NCI-H1092 treated with DMSO at 0.1 percent for 48 hours (cell line): ENCODE measurements at places on chromosomes 12 and 14.

- no peak for DNase-seq
Measured at GRCh38 chr14:60622917-60623257, 26.4 kb downstream of the SIX1 start.

DNA sequence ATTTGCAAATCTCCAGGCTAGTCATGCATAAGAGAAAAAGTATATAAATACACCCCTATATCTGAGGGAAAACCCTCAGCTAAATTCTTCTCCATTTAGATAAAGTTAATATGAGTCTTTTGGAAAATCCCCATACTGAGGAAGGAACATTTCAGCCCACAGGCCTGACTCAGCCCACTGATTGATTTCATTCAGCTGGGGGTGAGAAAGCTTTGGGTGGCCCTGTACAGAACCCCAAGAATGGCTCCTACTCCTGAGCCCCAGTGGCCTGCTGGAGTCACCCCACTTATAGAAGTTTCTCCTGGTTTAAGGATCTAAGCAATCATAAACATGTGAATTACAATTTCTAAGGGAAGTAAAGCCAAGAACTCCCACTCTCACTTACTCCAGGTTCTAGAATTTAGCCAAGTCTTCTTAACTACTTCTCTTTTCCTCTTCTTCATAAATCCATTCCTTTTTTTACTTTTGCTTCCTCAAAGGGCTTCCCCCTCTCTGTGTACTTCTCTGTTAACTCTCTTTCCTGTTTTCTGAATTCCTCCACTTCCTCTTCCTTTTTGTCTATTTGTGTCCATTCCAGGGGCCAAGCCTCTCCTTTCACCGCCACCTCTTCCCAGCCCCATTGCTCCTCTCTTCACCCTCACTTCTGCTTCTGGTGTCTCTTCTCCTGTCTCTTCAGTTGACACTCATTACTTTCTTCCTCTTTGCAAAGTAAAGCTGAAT lies 21.0 kb downstream of the RTN1 start:
- no peak for DNase-seq

DNA sequence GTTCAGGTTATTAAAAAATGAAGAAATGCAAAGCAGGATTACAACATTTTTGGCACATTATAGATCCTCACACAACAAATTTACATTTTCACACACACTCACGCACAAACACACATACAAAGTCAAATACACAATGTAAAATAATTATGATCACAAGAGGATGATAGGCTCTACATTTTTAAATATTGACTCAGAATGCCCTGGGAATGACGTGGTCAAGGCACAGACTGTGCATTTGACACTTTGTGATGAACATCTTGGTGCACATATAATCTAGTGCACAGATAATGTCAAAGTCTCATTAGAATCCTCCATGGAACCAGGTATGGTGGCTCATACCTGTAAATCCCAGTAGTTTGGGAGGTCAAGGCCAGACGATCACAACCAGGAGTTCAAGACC lies 49.4 kb downstream of the DPF3 start:
- no peak for DNase-seq

DNA sequence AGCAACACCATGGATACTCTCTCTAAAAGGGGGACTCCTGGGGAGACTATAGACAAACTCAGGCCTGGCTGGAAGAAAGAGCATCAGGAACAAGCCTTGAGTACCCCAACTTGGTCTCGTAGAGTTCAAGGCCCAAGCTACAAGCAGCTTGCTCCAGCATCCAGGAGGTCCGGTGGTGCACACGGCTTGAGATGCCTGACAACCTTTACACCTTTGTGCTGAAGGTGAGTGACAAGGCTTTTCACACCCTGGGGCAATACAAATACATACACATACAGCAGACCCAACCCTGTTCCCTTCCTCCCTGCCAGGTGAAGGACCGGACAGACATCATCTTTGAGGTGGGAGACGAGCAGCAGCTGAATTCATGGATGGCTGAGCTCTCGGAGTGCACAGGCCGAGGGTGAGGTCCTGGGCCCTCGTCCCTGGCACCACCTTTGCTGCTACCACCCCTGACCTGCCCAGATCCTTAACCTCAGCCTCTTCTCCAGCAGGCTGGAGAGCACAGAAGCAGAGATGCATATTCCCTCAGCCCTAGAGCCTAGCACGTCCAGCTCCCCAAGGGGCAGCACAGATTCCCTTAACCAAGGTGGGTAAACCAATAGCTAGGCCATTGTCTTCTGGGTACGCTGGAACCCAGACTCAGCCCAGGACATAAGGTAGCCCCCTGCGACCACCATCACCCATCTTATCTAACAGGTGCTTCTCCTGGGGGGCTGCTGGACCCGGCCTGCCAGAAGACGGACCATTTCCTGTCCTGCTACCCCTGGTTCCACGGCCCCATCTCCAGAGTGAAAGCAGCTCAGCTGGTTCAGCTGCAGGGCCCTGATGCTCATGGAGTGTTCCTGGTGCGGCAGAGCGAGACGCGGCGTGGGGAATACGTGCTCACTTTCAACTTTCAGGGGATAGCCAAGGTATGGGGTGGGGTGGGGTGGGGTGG lies 41.2 kb downstream of the SH2B3 start:
- DNase-seq = no peak

DNA sequence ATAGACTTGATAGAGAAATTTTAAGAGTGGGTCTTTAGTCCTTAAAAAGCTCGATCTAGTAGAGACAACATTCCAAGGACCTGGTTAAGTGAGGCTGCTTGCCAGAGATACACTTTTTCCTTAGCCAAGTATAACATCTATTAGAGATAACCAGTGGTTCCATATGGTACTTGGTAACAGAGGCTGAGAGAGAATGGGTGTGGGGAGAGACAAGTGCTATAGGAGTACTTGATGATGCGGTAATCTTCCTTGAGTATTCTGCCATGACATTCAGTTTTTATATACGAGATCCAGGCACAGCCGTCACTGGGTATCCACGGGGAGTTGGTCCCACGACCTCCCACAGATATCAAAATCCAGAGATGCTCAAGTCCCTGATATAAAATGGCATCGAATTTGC lies 77.4 kb upstream of the REP15 start:
- DNase-seq = no peak

- DNase-seq = no peak
Measured at GRCh38 chr12:124550123-124551089, 17.0 kb downstream of the NCOR2 start.

DNA sequence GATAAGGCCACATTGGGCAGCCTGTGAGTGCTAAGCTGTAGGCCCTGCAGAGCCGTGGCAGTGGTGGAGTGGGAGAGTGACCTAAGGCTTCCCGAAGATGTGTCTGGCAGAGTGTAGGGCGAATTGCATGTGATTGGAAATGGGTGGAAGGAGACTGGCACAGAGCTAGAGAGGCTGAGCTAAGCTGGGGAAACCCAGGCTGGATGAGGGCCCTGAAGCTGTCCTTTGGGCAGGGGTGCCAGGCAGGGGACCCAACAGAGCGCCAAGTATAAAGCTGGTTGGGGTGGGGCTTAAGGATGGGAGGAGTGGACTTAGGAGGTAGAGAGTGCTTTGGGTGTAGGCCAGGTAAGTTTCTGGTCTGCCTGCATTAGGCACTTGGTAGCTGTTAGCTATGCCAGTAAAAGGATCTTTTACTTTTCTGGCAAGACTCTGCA lies 47.9 kb downstream of the WDR20 start:
- no peak for DNase-seq

- no peak for DNase-seq
Measured at GRCh38 chr14:30840086-30840779, 34.1 kb upstream of the COCH start.

- peak; percentile 90 for DNase-seq
Measured at GRCh38 chr12:1916371-1917171, 1.9 kb downstream of the CACNA2D4 start.

DNA sequence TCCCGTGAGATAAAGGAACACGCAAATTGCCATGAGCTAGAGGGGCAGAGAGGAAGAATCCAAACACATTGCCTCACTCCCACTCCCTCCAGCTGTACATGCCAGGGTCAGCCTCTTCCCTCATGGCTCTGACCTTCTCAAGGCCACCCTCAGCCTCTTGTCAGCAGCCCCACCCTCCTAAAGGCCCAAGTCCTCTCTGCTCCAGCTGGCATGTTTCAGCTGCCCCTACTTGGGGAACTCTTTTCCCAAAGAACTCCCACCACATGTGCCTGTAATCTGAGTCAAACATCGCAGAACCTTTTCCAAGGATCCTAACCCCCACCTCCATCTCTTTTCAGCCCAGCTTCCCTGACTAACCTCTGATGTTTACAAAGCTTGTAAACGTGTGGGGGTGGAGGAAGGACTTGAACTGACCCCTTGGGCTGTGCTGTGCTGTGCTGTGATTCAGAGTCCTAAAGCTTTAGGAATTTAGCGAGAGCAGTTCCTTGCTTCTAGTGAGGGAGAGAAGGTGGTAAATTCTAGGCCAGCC lies 7.3 kb upstream of the CACNB3 start:
- no peak for DNase-seq

DNA sequence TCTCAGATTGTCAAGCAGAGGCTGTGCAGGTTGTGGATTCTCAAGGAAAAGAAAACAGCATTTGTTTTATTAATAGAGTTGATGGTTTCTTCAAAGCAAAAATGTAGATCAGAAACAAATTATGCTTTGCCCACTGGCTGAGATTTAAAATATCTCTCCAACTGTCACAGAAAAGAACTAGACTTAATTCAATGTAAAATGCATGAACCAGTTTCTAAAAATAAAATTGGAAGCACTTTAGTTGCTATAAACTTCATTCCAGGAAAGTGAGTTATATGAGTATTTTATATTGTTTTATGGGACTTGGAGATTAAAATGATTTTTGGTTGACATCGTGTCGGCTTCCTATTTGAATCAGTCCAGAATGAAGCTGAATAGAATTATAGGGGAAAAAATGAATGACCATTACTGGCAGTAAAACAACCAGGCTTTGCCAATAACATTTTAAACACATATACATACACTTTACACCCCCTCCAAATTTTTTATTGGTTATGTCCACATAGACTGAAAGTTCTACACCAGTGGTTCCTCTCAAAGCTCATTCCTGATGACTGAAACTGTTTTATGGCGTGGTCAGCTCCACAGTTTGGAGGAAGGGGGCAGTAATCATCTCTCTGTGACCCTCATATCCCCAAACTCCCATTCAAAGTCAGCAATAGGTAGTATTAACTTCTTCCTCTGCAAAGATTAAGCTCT lies 55.5 kb upstream of the DAAM1 start:
- DNase-seq = no peak

DNA sequence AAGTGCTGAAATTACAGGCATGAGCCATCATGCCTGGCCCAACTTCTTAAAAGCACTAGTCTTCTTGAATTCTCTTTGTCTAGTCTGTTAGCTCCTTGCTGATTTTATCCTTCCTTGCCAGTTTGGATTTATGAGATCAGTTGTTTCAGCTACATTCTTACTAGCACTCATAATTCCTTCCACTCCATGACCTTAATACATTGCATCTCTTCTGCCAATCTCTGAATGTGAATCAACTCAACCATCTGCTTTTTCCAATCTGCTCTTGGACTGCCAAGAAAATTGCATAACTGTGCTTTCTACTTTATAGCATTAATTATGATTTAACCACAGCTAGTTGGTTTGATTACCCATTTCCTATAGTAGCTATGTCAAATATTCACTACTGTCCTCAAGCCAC lies 14.9 kb upstream of the HEATR5A start:
- no peak for DNase-seq

GRCh38 chr12:81627336-81628189 lies 131.6 kb downstream of the PPFIA2 start:
- DNase-seq = peak; percentile 65

- no peak for DNase-seq
Measured at GRCh38 chr12:100044266-100044665, 59.5 kb upstream of the ANKS1B start.

DNA sequence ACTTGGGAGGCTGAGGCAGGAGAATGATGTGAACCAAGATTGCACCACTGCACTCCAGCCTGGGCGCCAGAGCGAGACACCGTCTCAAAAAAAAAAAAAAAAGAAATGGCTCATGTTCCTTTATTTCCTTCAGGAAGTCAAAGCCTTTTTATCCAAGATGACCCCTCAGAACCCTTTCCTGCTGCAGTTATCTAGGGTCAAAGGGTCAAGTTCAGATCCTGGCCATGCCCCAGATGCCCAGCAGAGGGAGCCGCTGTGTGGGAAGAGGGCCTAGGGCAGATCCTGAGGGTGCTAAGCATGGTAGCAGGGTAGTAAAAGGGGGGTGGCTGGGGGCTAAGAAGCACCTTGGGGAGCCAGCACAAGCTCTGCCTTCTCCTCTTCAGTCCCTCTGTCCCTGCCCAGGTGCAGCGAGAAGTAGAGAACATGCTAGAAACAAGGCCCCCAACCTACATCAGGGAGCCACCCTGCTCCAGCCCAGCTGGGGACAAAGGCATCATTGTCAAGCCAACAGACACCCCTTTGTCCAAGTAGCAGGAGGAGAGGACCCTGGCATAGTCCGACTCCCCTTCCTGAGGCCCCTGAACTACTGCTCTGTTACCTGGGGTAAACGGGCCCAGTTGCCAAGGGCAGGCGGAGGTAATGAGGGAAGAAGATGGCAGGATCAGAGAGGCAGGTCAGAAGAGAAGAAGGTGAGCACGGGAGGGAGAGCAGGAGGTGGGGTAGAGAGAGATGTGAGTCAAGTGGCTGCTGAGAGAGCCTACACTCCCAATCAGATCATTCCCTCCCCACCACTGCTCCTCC lies 6.5 kb downstream of the NFE2 start:
- peak; percentile 59 for DNase-seq

DNA sequence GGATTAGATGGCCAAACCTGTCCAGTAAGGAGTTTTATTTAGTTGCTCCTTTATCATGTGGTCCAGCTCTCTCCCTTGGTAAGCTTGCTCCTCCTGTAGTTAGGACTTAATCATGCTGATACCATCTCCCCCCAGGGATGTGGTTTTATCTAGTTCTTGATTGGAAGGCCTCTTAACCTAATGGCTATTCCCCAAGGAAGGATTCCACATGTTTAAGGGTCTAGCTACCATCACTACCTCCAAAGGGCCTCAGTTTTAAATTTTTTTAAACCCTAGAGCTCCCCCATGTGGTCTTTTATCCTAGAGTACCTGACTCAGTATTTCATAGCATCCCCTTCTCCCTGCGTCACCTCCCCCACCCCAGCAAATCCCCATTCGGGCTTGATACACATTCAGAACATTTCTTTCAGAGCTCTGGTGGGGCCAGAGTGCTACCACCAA lies 22.5 kb downstream of the MAP3K12 start:
- no peak for DNase-seq

DNA sequence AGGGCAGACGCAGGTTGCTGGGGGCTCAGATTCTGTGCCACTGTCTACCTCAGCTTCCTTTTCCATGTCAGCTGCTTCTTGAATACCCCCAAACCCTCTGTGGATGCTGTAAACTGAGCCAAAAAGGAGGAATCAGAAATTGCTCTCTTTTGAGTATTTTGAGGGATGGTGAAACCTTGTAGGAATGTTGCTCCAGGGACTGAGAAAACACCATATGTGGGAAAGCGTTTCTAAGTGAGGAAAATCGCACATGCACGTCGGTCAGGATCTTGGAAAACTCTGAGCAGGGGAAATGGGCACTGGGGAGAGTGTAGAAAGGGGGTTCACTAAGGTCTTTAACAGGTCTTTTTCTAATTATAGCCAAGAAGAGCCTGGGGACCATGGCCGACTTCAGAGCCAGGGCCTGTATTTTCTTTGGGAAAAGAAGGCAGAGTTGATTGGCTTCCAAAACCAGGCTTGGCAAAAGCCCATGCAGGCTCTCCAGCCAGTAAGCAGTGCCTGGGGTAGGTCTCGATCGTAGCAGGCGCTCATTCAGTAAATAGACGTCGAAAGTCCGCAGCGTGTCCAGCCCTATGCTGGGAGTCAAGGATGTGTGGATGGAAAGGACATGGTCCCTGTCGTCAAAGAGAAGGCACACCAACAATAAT lies 58.0 kb downstream of the NTF3 start:
- DNase-seq = no peak

GRCh38 chr12:98325003-98325402 lies 190.4 kb upstream of the TMPO start:
- DNase-seq = no peak
